ENCODE measurements at places on chromosomes 4 and X.

- DNase-seq, result no peak
Measured at GRCh38 chr4:76035799-76036380, at the start of gene CXCL11. TSS of gene CXCL11 (minus strand) at chr4:76036070. CDS start at chr4:76035987, 83 bp downstream.

DNA sequence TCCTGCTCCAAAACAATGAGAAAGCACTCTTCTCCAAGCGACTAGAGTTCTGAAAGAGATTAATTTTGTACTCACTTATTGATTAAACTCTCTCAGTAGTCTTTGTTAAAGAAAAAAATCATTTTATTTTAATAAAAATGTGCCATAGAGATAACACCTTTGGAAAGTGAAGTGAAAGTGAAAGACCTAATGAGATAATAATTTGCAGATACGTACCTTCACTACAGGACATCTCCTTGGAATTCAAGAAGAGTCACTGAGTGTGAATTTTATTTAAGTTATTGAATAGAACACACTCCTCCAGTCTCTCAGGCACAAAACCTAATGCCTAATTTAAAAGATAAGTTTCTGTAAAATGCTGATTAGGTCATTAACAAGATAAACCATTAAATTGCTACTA is 1070.6 kb upstream of the GRID2 start:
- no peak for DNase-seq

DNA sequence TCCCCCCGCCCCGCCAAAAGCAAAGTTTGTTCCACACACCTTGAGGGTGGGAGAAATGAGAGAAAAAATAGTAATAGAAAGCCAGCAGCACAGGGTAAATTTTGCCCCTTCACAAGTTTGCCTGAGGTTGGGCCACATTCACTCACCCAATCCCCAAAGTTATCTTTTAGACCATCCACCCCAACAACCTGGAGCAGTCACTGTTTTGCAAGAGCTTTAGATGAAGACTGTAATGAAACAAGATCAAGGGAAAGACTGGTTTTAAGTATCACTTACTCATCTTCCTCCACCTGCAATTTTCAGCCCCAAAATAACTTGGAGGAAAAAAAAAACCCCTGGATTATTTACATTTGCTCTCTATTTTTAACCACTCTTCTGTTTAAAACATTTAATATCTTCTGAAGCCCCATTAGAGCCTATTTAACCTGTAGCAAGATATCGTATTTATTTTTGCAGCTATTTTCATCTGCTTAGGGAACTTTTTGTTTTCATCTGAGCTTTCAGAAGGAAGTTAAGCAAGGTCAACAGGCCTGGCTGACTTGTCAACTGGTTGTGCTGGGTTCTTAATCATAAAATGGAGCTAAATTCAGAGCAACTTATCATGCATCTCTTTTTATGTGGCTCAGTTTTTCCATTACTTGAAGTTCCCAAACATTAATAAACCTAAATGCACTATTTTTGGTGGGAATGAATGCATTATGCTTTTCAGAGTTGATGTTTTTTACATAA is 24.6 kb upstream of the TBL1X start:
- no peak for DNase-seq

- DNase-seq, result no peak
Measured at GRCh38 chr4:165410214-165410613, 31.4 kb downstream of the CPE start.

- DNase-seq, result peak; percentile 11
Measured at GRCh38 chr4:54228056-54228527, 1.0 kb upstream of the PDGFRA start.

DNA sequence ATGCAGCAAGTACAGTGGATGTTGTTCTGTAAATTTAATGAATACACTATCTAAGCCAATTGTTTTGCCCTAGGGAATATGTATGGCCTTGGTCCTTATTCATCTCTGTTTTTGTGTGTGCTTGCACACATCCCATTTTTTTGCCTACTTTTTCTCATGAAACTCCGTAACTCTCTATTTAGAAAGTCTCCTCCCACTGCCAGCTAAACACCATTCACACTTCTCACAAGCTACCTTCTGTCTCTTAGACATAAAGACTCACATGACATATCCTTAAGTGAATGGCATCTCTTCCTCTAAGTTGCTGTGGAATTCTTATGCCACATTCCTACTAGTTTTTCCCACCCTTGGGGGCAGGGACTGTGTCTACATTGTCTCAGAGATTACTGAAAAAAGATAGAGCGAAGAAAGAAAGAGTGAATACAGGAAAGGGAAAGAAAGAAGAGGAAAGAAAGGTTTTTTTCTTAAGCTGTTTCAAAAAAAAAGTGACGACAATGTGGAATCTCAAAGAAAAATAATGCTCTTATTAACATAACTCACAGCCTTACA is 117.5 kb downstream of the ATG4A start:
- no peak for DNase-seq

- peak; percentile 45 for DNase-seq
Measured at GRCh38 chr4:47032405-47033106, 1.2 kb downstream of the GABRB1 start.

GRCh38 chrX:3713225-3713936 is at the start of gene PRKX:
TSS of gene PRKX (minus strand) at chrX:3713649. CDS start at chrX:3713253, 396 bp downstream.
- DNase-seq, result peak; percentile 65

DNA sequence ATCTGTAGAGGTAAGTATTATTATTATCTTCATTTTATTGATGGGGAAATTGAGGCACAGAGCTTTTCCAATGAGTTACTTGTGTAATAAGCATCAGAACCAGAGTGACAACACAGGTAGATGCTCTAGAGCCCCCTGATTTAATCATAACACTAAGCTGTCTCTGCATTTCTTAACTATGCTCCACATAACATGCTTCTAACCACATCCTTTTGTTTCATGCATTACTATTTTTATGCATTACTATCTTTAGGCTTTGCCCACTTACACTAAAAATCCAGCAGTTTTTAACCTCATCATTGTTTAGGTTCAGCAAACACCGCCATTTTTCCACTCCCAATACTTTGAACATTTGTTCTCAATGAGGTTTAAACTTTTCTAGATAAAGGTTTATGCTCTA is 1900.8 kb upstream of the PCDH10 start:
- no peak for DNase-seq

DNA sequence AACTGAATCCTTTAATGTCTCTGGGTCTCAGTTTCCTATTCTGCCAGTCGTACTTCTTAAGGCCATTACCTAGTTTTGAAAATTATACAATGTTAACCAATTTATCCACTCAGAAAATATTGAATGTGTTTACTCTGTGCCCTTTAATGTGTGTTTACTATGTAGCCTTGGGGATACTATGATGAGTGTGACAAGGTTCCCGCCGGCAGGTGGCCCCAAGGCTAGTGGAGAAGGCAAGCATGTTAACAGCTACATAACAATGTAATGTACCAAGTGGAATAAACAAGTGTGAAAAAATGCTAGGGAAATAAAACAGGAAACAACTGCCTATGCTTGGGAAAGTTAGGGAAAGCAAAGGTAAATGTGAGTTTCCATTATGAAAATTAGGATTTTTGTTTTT is 187.3 kb upstream of the MBNL3 start:
- DNase-seq, result no peak

- DNase-seq, result no peak
Measured at GRCh38 chrX:110132450-110133114, 129.7 kb downstream of the TMEM164 start.

DNA sequence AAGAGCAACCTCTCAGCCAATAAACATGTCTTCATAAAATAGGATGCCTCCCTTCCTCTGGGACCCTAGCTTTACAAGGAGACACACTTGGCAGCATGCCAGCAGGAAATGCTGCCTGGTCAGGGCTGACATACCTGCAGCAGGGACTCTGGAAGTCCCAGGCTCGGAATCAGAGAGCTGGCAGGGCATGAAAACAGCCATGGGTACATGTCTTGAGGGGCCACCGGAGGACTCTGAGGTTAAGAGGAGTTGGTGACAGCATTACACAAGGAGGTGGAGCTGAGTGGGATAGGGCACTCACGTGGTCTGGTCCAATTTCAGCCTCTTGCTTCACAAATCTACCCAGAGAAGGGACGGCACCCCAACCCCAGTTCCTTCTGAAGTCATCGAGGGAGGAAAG is 15.7 kb downstream of the MSX1 start:
- no peak for DNase-seq

- DNase-seq, result no peak
Measured at GRCh38 chr4:52372747-52373146, 286.4 kb downstream of the USP46 start.

DNA sequence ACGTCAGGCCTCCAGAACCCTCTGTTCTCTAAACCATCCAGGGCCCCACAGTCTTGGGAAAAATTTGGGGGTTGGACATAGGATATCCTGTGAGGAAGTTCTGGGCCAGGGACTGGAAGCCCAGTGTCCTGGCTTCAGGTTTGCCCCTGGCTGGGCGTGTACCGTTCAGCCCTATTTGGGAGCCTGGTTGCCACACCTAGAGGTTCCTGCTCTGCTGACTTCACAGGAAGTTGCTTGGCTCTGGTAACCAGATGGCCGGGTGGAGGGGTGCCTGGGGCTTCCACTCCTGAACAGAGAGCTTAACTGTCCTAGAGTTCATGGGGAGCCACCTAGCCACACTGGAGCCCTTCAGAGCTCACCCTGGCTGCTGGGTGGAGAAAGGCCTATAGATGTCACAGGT is 1.1 kb downstream of the TAFAZZIN start:
- DNase-seq, result no peak
